Upper lobe of left lung (tissue), 6 donors: ENCODE measurements at places on chromosomes 7 and 10. TPM values are rescaled to one million over a fixed set of nuclear protein-coding genes. Genes with fewer than 3 reads are reported as not detected.

Gene HOXA4
- total RNA-seq: 1.8 TPM

Gene LGI1
- total RNA-seq: not detected

Gene FXYD4
- total RNA-seq: not detected

Gene PAPOLB
- total RNA-seq: 0.23 TPM

Gene RHOBTB1
- 17.6 TPM for total RNA-seq

Gene HHEX
- total RNA-seq: 21.9 TPM

Gene PPP1R17
- not detected for total RNA-seq

Gene PNLIPRP1
- total RNA-seq: not detected

Gene PDZD7
- total RNA-seq: 0.39 TPM

Gene C10orf105
- 0.31 TPM for total RNA-seq

Gene PPA1
- total RNA-seq: 147 TPM

DNA sequence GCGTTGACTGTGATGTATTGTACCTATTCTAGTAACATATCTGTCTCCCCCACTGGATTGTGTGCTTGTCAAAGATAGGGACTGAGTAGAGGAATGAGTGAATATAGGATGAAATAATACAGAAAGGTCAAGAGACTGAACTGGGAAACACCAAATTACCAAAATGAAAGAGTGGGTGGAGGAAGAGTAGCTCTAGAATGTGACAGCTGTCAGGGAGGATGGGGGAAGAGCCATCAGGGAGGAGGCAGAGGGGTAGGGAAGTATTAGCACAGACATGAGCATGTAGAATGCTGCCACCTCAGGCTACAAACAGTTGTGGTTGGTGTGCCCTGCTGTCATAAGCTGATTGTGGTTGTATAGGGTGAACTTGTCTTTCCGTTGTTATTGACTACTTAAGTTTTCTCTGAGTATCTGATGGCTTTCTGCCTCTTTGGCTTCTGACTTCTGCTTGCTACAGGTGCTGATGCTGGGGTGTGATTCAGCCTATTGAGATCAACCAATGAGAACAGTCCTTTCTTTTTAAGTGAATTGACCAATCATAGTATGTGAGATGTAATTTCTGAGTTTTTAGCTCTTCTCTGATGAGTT lies 5.6 kb downstream of the CCSER2 start:
- H3K4me3 ChIP-seq: no peak overlapping the region
- DNase-seq: no peak
- H3K4me1 ChIP-seq: peaks cover 46% of the 10 kb centered on the region
- no peak overlapping the region for H3K27ac ChIP-seq
- no peaks in the 10 kb centered on the region for H3K27me3 ChIP-seq
- H3K36me3 ChIP-seq: no peaks in the 10 kb centered on the region

- H3K4me1 ChIP-seq: no peaks in the 10 kb centered on the region
- no peaks in the 10 kb centered on the region for H3K36me3 ChIP-seq
- H3K27ac ChIP-seq: no peak overlapping the region
- DNase-seq: no peak
Measured at GRCh38 chr10:101106351-101106750, 24.7 kb upstream of the TLX1 start.

DNA sequence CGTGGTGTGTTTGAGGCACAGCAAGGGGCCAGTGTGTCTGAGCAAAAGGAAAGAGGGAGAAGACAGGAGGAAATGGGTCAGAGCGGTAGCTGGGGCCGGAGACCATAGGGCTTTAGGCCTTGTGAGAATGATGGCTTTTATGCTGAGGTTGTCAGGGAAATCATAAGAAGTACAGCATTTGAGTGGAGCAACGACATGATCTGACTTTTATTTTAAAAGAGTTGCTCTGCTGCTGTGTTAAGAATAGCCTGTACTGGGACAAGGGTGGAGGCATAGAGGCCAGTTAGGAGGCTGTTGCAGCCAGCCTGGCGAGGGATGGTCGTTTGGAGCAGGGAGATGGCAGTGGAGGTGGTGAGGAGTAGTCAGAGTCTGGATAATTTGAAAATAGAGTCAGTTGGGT lies 174.3 kb downstream of the SNX10 start:
- no peak overlapping the region for H3K27ac ChIP-seq
- no peak overlapping the region for H3K4me3 ChIP-seq

DNA sequence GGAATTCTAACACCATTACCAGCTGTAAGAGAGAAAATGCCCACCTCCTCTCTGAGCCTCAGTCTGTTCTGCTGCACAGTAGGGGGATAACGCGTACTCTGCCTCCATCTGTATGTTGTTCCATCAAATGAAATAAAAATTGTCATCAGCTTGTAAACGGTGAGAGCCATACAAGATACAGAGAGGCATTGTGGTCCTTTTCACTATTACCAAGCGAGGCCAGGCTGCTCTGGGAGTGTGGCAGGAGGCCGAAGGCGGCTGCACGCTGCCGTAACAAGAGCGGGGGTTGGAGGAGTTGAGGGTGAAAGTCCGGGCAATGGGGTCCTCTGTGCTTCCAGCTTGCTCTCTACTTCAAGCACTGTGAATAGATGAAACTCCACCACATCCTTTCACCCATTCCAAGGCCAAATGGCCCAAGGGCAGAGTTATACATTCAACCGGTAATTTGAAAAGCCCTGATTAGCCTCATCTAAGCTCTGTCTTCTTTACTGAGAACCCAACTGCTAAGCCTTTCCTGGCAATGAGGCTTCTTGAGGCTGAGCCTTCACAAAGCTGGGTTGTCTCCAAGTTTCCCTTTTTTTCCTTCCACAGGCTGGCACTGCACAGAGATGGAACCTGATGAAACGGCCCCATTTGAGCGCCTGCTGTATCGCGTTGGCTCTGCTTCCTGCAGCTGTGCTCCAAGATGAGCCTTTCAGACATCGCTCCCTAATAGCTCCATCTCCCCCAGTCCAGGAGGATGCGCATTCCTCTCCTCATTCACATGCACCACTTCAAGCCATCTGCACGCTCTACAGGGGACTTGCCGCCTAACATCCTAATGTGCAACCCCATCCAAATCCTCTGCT lies 47.2 kb downstream of the PYROXD2 start:
- no peaks in the 10 kb centered on the region for H3K4me1 ChIP-seq
- H3K27ac ChIP-seq: no peak overlapping the region
- H3K27me3 ChIP-seq: no peaks in the 10 kb centered on the region
- no peaks in the 10 kb centered on the region for H3K36me3 ChIP-seq

- H3K27ac ChIP-seq: no peak overlapping the region
- no peaks in the 10 kb centered on the region for H3K27me3 ChIP-seq
- H3K4me1 ChIP-seq: peaks cover 18% of the 10 kb centered on the region
- H3K4me3 ChIP-seq: no peak overlapping the region
Measured at GRCh38 chr7:36209814-36210183, 56.7 kb downstream of the EEPD1 start.

DNA sequence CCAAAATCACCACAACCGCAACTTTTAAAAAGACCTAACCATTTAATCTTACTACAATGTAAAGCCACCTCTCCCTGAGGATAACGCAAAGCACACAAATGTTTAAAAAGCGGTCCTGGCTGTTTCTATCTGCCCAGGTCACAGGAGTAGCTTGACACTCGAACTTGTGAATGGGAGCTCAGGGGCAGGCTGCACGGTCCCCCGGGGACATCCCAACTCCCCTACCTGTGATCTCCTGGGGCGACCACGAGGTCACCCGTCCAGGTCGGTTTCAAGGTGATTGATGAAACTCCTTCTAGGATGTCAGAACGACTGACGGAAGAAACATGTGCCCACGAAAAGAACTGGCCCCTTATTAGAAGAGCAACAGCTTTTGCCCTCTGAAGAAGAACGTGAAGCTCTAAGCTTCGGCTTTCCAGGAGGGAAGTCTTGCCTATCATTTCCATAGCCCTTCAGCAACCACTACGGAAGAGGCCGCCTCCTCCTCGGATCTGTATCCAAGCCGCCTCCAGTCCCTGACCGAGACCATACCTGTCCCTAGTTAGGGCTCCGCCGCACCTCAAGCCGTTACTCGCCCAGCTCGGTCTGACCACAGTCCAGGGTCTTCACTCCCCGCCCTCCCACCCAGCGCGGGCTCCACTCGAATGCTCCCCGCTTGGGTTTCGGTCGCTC lies 459 bp downstream of the CYCS start:
- peaks cover 9% of the 10 kb centered on the region for H3K4me1 ChIP-seq
- H3K27me3 ChIP-seq: no peaks in the 10 kb centered on the region
- peak overlapping the region; percentile 84 for H3K4me3 ChIP-seq
- no peak for DNase-seq

DNA sequence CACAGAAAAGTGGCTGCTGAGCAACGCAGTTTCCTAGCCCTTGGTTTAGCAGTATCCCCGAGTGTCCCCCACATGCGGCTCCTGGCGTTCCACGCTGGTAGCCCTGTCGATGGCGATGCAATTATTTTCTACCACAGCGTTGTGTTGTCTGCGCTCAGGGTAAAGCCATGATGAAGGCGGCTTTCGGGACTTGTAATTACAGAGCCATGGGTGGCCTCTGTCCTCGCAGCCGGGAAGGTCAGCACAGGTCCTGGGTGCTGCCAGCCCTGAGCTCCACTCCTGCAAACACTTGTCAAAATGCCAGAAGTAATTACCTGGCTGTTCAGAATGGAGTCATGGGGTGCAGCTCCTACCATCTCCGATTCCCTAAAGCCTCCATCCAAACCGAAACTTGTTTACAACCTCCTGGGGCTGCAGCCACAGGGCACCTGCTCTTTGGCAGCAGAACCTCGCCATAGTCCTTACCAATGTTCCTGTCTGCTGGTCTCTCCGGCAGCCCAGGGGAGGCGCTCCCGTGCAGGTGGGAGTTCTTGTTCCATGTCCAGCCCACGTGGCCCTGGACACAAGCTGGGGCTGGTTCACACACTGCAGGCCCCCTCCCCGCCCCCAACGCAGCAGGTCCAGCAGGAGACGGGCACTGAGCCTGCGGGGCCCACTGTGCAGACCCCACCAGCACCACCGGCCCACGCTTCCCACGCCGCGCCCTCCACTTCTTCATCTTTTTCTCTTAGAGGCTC lies 512.6 kb downstream of the PTPRN2 start:
- H3K4me1 ChIP-seq: no peaks in the 10 kb centered on the region
- no peak overlapping the region for H3K4me3 ChIP-seq
- H3K27ac ChIP-seq: no peak overlapping the region
- H3K36me3 ChIP-seq: no peaks in the 10 kb centered on the region

DNA sequence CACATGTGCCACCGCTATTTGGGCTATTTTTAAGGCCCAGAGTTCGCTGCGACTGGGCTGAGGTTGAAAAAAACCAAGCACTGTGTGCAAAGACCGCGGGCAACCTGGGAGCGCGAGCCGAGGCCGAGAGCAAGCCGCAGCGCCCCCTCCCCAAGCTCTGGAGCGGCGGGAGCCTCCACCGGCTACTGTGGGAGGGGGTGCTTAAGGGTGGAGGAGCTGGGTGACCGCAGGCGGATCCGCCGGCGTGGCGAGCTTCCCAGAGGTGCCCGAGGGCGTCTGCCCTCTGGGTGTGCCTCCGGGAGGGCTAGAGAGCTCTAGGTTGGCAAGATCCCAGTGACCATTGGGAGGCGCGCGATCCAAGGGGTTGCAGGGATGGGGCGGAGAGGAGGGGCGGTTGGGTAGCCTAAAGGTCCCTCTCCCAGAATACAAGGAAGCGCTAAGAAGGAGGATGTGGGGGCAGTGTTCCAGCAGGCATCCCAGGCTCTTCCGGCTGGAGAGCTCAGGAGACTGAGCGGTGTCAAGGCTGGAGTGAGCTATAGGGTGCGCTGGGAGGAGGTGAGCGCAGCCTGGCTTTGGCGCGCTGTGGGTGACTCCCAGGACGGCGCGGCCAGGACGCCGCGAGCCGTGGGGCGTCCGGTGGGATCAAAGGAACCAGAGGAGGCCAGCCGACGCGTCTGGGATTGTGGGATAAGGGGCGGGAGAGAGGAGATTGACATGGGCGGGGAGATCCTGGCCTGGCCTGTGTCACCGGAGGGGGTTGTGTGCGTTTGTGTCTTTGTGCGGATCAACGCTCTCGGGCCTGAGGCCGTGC lies 8.0 kb downstream of the DLX5 start:
- H3K36me3 ChIP-seq: no peaks in the 10 kb centered on the region
- no peak overlapping the region for H3K4me3 ChIP-seq
- H3K4me1 ChIP-seq: no peaks in the 10 kb centered on the region
- H3K27me3 ChIP-seq: peaks cover 13% of the 10 kb centered on the region
- peak; percentile 64 for DNase-seq

DNA sequence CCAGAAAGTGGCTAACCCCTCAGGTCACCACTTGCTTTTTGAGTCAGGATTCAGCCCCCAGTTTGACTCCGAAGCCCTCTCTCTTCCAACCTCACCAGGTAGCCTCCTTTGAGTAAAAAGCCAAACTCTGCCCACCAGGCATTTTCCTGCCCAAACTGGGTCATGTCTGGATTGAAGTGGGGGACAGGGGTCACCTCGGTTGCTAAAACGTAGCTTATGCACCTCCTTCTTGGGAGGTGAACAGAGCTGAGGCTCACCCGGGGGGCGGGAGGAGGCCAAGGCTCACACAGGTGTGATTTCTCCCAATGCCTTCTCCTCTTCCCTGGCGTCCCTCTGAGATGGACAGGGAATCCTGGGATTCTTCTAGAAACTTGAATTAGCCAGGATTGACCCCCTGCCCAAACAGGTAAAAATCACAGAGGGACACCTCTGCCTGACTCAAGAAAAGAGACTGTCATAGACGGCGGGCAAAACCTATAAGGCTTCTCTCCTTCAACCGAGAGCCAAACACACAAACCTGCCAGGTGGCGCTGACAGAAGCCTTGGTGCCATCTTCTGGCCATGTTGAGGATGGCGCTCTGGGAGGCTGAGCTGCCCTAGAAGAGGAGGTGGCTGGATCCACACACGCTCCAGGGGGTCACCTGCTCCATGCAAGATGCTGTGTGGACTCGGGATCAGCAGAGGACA lies 51.6 kb downstream of the PRLHR start:
- H3K4me3 ChIP-seq: no peak overlapping the region
- H3K27ac ChIP-seq: no peak overlapping the region
- H3K36me3 ChIP-seq: no peaks in the 10 kb centered on the region
- H3K4me1 ChIP-seq: no peaks in the 10 kb centered on the region
- H3K27me3 ChIP-seq: no peaks in the 10 kb centered on the region
- peak; percentile 48 for DNase-seq

GRCh38 chr7:106615808-106616707 lies 44.9 kb downstream of the CCDC71L start:
- no peak for DNase-seq
- no peaks in the 10 kb centered on the region for H3K27me3 ChIP-seq
- no peak overlapping the region for H3K4me3 ChIP-seq
- no peaks in the 10 kb centered on the region for H3K4me1 ChIP-seq
- no peaks in the 10 kb centered on the region for H3K36me3 ChIP-seq

DNA sequence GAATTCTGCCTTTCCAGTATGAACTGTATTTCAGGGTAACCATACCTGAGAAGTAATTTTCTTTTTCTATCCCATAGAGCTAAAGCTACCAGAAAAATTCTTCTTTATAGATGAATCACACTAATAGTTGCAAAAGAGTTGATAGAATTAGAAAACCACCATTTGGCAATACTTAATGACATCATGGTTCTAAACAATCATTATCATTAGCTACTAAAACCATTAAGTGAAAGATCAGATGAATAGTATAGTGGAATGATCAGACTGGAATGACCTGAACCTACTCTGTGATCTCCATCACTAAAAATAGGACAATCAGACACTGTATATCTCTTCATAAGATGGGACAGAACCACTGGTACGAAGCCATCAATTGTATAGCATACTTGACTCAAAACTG lies 19.8 kb upstream of the ZC3HAV1L start:
- peaks cover 7% of the 10 kb centered on the region for H3K4me1 ChIP-seq
- no peaks in the 10 kb centered on the region for H3K27me3 ChIP-seq
- H3K4me3 ChIP-seq: no peak overlapping the region
- H3K27ac ChIP-seq: no peak overlapping the region

- peaks cover 10% of the 10 kb centered on the region for H3K27me3 ChIP-seq
- no peak for DNase-seq
- H3K4me1 ChIP-seq: no peaks in the 10 kb centered on the region
- no peak overlapping the region for H3K4me3 ChIP-seq
- no peak overlapping the region for H3K27ac ChIP-seq
Measured at GRCh38 chr10:100864978-100865377, 47.8 kb upstream of the SLF2 start.

GRCh38 chr7:117323305-117323850 lies 520 bp upstream of the WNT2 start:
- H3K4me3 ChIP-seq: peak overlapping the region; percentile 48
- no peaks in the 10 kb centered on the region for H3K36me3 ChIP-seq
- H3K4me1 ChIP-seq: peaks cover 26% of the 10 kb centered on the region
- H3K27ac ChIP-seq: peak overlapping the region; percentile 63
- no peak for DNase-seq
